Stimulated activated CD8-positive, alpha-beta memory T cell treated with anti-CD3 and anti-CD28 coated beads, Interleukin-15, amount 100 ng/mL, for 4 hours (primary cell): ENCODE measurements at places on chromosomes 5 and 9.
A peak's percentile ranks its signal among the peaks of the same experiment; 100 is the strongest.

DNA sequence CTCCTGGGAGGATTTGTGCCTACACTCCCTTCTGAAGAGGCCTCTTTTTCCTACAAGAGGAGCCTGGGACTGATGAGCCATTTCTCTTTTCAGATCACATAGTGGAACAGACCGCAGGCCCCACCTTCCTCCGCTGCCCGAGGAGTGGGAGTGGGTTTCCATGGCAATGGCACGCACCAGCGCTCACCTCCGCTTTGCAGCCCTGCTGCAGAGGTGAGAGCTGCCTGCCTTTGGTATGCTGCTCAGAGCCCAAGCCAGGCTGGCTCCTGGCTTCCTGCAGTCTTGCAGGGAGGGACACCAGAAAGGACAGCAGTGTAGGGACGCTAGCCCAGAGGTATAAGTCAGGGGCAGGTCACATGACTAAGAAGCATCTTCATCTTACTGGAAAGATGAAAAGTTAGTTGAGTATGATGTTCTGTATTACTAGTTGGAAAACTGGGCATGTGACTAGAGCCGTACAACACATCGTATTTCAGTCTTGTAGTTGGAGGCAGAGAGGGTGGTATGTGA lies 12.4 kb downstream of the PTTG1 start:
- no peak for DNase-seq

- no peak for DNase-seq
These were observed 1.5 kb downstream of the GDNF start for GRCh38 chr5:37838152-37838932.

DNA sequence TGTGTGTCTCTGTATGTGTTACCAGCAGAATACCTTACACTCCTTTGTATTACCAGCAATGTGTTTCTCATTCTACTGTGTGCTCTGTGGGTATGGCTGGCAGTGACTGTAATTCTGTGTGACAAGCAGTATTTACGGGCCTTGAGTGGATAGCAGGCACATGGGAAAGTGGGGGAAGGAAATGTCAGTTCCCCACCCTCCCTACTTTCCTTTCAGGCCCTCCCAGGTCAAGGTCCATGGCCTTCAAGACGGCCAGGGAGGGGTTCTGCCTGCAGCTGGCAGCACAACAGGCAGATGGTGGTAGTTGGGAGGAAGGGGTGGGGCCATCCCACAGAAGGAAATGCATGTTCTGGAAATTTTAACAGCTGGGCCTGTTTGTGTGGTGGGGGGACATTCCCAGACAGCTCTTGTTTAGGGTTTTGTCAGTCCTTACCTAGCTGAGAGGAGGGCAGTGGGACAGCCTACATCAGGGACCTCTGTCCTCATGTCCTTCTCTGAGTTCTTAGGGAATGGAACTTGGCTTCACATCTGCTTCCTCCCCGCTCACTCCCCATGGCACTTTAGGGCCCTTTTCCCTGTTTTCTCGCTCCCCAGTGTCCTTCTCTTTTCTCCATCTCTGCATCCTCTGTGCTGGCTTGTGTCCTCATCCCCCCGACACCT lies 14.6 kb upstream of the TNIP1 start:
- no peak for DNase-seq

- no peak for DNase-seq
These were observed 8.6 kb upstream of the ZNF169 start for GRCh38 chr9:94250456-94250855.

- DNase-seq: no peak
These were observed 6.6 kb upstream of the PCSK1 start for GRCh38 chr5:96439477-96440184.

DNA sequence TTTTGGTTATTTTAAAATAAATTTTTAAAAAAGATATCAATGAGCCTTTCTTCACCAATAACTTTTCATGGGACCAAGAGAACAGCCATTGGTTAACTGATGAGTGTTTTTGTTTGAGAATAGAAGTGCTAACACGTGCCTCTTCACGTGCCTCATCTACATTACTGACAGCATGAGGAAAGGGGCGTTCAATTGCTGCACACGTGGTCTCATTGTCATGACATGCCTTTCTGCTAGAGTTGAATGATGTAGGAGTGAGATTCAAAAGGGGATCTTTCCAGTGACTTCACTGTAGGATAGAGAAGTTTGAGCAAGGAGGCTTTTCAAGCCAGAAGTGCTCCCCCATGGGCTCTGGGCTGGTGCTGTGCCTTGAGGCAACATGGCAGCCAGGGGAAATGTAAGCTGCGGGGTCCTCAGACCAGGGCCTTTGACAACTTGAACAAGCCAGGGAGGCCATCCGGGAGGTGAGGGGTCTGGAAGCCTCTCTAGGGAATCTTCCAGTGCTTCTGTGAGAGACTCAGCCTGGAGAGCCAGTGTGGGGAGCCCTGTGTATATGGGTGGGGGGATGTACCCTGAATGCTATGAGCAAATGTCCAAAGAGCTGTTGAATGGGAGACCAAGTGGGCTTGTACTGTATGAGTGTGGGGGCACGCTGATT lies 51.2 kb upstream of the FSTL4 start:
- no peak for DNase-seq

GRCh38 chr9:89999534-90000370 lies 394.9 kb downstream of the GADD45G start:
- peak; percentile 31 for DNase-seq

GRCh38 chr5:16180789-16181082 lies 1.1 kb upstream of the MARCHF11 start:
- DNase-seq: no peak

DNA sequence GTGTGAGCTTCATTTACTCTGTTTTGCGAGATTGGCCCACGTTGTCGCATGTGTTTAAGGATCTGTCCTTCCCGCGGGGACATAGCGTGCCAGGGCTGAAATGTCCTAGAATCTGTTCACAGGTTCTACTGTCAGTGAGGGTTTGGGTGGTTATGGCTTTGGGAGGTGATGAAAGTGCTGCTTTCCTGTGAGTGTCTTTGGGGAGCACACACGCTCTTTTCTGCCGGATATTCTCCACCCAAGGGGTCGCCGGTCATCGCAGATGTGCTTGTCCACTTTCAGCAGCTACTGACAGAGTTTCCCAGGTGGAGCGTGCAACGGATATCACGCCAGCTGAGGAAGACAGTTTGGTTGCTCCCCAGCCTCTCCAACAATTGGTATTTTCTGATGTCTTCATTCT lies 32.1 kb downstream of the PROP1 start:
- DNase-seq: no peak

- no peak for DNase-seq
These were observed 1.4 kb downstream of the FAM193B start for GRCh38 chr5:177552839-177553455.
